Caki2 (cell line): ENCODE measurements at places on chromosomes 1 and 21. TPM values are rescaled to one million over a fixed set of nuclear protein-coding genes. Genes with fewer than 3 reads are reported as not detected.

DNA sequence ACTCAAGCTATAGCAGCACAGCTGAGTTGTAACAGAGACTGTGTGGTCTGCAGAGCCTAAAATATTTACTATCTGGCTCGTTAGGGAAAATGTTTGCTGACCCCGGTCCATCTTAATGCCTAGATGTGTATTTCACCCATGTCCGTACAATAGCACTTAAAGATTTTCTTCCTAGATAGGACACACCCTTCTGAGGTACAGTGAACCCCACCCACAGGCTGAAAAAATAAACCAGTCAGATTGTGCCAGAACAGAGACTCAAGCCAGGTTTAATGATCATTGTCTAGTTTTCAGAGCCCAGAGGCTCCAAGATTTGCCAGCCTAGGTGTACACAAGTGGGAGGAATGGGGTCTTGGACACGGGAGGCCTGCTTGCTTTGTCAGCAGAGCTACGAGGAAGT lies 5.6 kb downstream of the AMIGO1 start:
- DNase-seq = no peak

DNA sequence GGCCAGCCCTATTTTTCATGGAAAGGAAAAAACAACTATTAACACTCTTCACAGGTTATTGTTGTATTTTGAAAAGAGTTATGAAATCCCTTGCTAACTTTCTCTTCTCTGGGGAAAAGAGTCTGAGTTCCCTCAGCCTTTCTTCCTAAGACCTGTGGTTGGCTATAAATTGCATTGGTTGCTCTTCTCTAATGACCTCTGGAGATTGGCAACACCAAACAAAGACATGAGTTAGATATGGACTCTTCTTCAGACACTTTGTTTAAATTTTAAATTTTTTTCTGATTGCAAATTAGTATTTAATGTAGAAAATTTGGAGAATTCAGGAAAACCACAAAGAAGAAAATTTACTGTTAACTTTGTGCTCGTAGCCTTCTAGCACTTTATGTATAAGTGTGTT lies 275.7 kb downstream of the PBX1 start:
- DNase-seq = no peak

DNA sequence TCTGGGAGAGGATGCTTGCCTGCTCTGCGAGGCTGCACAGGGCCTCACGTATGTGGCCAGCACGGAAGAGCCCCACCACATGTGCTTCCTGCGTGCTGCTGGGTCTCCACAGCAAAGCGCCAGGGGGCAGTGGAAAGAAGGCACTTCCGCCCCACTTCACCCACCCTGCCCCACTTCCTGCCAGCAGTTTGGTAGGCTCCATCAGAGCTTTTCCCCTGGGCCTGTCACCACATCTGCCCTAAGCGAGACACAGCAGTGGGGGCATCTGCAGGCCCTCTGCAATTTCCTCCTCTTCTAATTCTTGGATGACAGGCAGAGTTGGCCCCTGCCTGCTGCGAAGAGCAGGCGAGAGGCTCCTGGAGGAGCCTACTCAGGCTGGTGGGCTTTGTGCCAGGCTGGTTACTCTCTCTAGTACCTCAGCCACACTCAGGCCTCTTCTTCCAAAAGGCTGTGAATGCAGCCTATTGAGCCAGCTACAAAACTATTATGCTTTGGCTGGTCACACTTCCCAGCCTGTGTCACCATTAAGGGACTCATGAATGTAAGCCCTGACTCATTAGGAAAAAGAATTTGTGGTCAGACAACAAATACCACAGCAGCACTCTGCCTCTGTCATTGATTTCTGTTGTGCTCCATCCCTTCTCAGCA lies 25.0 kb downstream of the CD244 start:
- DNase-seq = peak; percentile 16

GRCh38 chr21:42632771-42633690 lies 20.4 kb upstream of the PDE9A start:
- no peak for DNase-seq

GRCh38 chr1:63342402-63342801 lies 20.0 kb downstream of the FOXD3 start:
- no peak for DNase-seq

DNA sequence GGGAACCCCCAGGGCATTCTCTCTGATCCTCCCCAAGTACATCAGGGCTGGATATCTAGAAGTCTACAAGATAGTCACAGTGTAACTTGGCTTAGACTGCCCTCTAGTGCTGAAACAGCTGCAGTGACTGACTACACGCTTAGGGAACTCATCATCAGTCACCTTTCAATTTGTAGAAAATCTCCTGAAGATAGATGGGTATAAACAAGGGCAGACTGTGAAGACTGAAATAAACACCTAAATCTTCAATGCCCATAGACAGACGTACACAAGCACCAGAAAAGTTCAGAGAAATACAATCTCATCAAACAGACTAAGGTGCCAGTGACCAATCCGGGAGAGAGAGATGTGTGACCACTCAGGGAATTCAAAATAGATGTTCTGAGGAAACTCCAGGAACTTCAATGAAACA lies 46.6 kb downstream of the PACC1 start:
- DNase-seq = peak; percentile 47

- no peak for DNase-seq
Measured at GRCh38 chr21:35071347-35071746, 22.2 kb upstream of the RUNX1 start.

- no peak for DNase-seq
Measured at GRCh38 chr1:237884237-237884636, 6.5 kb downstream of the ZP4 start.

- peak; percentile 97 for DNase-seq
Measured at GRCh38 chr1:27001570-27002360, 8.3 kb downstream of the TRNP1 start.

- DNase-seq = no peak
Measured at GRCh38 chr1:22339237-22339636, 112.4 kb upstream of the ZBTB40 start.

GRCh38 chr1:108646648-108647269 lies 14.1 kb downstream of the HENMT1 start:
- no peak for DNase-seq

DNA sequence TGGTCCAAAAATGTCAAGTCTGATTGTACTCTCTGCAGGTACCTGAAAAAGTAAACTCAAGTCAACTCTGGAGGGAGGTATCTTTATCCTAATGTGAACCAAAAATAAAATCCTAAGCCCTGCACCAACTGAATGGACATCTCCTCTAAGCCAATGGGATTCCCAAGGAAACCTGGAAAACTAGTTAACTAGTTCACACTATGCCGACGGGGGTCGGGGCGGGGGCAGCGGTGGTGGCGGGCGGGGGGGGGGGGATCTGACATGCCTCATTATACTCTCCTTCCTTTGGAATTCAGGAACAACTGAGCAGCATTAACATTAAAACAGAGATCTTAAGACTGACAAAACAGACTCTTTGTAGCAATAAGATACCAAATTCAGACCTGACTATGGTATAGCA lies 452.6 kb upstream of the CAMK1G start:
- no peak for DNase-seq

DNA sequence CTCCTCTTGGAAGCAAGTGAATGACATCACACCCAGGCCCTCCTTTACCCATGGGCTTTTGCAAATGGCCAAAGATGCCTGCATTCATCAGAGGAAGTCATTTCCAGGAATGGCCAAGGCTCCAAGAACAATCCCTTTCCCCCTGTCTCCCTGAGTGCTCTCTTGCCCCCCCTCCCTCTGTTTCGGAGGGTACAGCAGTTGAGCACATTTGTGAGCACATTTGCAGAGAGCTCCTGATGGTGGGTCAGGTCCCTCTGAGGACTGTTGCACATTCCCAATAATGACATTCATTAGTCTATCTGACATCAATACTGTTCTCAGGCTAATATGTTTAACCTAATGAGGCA lies 113.4 kb downstream of the MATN1 start:
- DNase-seq = no peak

GRCh38 chr1:29410476-29410875 lies 174.2 kb downstream of the PTPRU start:
- DNase-seq = no peak

- peak; percentile 50 for DNase-seq
Measured at GRCh38 chr1:67889953-67890567, 56.8 kb upstream of the GNG12 start.

- no peak for DNase-seq
Measured at GRCh38 chr1:82845866-82846265, 1045.1 kb downstream of the ADGRL2 start.

DNA sequence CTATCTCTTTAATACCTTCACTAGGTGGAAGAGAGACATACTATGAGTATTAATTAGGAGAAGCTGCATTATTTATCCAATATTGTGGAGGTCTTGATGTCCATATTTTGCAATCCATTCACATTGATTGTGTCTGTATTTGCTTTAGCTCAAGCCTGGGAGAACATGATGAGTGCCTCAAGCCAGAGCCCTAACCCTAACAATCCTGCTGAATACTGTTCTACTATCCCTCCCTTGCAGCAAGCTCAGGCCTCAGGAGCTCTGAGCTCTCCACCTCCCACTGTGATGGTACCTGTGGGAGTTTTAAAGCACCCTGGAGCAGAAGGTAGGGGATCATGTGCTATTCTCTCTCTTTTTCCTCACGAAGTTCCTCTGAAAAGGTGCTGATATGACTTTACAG lies 99.5 kb downstream of the CC2D1B start:
- DNase-seq = no peak

GRCh38 chr1:44485229-44485933 lies 80.3 kb downstream of the RNF220 start:
- DNase-seq = peak; percentile 66

DNA sequence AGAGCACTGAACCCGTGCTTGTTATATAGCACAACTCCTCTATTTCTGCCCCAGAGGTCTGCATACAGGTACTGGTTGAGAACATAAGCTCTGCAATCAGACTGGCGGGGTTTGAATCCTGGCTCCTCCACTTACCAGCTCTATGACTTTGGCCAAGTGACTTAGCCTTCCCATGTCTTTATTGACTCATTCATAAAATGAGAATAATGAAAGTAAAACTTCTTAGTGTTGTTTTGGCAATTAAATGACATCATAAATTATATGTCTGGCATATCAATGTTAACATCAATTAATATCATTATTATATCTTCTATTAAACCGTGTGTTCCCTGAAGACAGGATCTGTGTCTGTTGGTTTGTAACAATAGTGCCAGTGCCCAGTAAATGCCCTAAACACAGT lies 4.3 kb downstream of the INKA2 start:
- no peak for DNase-seq

DNA sequence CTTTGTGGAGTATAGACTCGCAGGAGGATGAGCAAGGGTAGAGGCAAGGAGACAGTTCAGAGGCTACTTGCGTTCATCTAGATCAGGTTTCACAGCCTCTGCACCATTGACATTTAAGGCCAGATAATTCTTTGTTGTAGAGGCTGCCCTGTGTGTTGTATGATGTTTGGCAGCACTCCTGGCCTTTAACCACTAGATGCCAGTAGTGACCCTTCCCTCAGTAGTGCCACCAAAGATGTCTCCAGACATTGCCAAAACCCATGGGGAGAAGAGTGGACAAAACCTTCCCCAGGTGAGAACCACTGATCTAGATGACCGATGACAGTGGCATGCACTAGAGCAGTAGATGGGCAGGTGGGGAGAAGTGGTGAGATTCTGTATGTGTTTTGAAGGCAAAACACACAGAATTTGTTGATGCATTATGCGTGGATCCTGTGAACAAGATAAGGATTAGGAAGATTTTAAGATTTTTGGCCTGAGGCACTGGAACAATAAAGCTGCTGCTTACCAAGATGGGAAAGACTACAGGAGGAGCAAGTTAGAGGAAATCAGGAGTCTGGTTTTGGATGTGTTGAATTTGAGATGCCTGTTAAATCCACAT lies 9.9 kb upstream of the COG2 start:
- DNase-seq = peak; percentile 37

GRCh38 chr1:111831153-111831552 lies 75.5 kb downstream of the DDX20 start:
- no peak for DNase-seq

- no peak for DNase-seq
Measured at GRCh38 chr1:172530000-172530399, 3.0 kb upstream of the SUCO start.

DNA sequence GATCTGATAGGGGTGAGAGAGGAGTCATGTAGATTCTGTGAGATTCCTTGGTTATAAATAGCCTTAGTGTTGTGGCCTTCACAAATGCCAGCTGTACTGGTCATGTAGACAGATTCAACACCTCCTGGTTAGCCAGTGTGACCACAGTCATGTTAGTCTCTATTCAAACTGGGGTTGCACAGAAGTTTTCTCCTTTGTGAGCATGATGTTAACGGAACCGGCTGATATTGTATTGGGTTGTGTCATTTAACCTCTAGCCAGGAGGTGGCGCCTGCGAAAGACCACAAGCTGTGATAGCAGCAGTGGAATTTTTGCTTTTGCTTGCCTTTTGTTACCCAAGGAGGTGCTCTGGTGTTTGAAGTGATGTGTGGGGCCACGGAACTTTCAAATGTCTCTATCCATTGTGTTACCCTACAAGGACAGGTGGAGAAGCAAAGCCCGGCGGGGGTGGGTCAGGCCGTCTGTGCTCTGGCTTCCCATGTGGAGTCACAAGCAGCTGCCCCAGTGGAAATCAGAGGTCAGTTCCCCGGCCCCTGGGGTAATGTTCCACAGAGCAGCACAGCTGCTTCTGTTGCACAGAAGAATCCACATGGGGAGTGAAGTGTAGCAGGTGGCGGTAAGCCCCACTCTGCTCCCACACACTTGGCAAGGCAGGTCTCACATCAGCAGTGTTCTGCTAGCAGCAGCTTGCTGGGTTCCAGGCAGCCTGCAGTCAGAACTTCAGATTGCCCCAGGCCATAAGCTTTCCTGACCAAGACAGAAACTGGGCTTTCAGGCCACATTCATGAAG lies 112.6 kb downstream of the ADAMTS1 start:
- DNase-seq = peak; percentile 34

DNA sequence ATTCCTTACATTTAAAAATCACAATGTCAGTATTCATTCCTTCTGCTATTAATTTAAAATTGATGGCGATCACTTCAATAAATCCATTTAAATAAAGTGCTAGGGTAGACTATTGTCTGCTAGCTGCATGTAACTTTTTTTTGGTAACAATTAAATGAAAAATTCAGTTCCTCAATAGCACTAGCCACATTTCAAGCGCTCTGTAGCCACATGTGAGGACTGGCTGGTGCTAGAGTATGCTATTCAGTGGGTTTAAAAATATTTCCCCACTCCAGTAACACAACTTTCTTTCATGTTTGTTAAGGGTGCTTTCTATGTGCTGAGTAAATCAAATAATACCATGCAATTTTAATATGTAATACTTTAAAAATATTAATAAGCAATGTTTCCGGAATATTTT lies 108.2 kb downstream of the LTN1 start:
- DNase-seq = no peak

GRCh38 chr1:1602968-1603506 lies 3.1 kb upstream of the FNDC10 start:
- no peak for DNase-seq

ADCY10 gene
- total RNA-seq = 0.20 TPM in 1 of 2 replicates, not detected in the other

SIK1 gene
- 18.9 and 35.5 TPM in 2 replicates for total RNA-seq

GJA8 gene
- not detected in 2 replicates for total RNA-seq

GRHL3 gene
- total RNA-seq = 0.03 and 0.26 TPM in 2 replicates

LCE3D gene
- not detected in 2 replicates for total RNA-seq

DMBX1 gene
- not detected in 2 replicates for total RNA-seq

CXADR gene
- 5.3 and 11.5 TPM in 2 replicates for total RNA-seq

TPTE gene
- not detected in 2 replicates for total RNA-seq

LCE2A gene
- not detected in 2 replicates for total RNA-seq

OR2G6 gene
- not detected in 2 replicates for total RNA-seq

OR4F16 gene
- not detected in 2 replicates for total RNA-seq
